ENCODE measurements at places on chromosomes 4 and X.

DNA sequence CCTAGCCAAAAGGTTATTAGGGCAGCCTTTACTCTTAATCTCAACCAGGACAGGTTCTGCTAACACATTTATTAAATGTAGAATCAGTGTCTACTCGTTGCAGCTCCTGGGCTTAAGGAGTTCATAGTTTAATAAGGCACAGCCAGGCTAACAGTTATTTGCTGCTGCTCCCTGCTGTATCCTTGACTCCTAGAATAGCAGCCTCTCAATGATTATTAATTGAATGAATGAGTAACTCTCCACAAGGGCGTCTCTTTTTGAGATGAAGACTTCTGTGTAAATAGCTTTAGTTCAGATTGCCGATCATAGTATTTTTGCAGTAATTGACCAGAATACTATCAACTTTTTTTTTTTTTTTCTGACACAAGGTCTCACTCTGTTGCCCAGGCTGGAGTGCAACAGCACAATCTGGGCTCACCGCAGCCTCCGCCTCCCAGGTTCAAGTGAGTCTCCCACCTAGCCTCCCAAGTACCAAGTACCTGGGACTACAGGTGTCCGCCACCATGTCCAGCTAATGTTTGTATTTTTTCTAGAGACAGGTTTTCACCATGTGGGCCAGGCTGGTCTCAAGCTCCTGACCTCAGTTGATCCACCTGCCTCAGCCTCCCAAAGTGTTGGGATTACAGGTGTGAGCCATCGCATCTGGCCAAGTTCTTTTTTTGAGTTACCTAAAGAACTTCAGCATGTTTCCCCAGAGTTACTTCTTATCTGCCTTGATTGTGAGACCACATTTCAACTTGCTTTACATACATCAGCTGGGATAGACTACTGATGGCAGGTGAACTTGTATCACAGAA, 2.9 kb downstream of the UGDH start:
- no peak for DNase-seq

DNA sequence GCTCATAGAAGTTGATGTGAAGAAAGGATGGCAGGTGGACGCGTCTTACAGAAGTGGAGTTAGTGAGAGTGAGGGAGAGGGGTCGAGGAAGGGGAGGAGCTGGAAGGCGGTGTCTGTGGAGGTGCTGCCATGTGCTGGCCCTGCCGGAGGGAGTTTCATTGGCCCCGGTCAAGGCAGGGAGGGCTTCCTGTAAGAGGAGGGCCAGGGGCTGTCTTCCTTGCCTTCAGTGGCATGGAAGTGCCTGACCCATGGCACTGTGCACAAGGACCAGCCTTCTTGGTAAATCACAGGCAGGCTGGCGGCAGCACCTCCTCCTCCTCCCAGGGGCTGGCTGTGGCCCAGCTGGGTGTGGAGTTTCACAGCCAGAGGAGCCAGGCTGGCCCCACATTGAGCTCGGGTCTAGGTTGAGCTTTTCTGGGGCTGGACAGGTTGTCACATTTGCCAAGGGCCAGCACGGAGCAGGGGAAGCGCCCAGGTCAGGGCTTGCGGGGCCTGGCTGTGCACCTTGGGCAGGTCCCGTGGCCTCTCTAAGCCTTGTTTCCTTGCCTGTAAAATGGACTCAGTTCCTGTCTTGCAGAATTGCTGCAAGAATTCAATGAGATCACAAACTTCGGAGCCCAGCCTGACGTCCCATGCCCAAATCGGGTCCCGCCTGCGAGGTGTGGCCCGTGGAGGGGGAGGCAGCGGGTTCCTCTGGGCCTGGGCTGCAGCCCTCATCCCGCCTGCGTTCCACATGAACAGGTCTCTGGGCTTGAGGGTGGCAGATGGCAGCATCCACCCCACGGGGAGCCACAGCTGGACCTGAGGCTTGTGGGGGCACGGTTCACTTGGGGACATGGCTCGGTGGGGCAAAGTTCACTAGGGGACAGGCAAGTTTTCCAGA, 7.0 kb downstream of the HTRA3 start:
- DNase-seq: peak; percentile 66

DNA sequence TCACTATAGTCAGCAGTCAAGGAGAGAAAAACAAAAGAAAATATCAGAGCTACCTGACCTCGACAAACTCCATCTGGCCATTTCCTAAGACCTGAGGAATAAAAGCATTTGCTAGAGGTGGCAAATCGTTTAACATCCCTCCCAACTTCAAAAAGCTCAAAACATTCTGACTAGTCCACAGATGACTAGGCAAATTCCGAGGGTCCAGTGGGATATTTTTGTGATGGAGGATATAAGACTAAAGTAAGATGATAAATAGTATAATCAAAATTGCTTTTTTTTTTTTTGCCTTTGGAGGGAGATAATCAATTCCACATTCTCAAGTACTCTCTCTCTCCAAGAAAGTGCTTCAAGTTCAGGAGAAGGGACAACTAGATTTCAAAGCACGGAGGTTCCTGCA, 119.1 kb upstream of the ETNPPL start:
- DNase-seq: no peak

- DNase-seq: peak; percentile 67
These were observed 231.0 kb downstream of the LDB2 start for GRCh38 chr4:16667464-16667863.

DNA sequence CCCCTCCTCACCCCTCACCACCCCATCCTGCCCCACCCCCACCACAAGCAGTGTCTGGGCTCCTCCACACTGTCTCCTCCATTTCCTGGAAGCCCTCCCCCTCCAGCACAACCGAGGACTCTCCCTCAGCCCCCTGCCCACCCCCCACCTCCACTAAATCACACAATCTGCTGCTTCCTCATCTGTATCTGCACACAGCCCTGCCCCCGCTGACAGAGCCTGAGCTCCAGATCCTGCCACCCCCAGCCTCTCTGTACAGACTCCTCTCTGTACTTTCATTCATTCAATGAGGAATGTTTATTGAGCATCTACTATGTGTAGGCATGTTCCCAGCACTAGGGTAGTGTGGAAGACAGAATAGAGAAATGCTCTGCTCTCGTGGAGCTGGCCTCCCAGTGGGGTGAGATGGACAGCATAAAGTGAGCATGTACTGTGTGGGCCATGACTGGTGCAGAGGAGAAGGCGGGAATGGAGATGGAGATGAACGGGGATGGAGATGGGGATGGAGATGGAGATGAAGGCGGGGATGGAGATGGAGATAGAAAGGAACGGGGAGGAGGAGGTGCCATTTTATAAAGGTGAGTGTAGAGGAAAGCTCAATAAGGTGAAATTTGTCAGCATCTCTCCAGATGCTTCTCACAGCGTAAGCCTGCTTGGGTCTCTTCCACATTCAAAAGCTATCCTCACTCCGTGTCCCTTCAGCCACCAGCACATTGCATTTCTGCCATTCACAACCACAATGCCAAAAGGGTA, 2.5 kb upstream of the PPP2R2C start:
- DNase-seq: no peak

DNA sequence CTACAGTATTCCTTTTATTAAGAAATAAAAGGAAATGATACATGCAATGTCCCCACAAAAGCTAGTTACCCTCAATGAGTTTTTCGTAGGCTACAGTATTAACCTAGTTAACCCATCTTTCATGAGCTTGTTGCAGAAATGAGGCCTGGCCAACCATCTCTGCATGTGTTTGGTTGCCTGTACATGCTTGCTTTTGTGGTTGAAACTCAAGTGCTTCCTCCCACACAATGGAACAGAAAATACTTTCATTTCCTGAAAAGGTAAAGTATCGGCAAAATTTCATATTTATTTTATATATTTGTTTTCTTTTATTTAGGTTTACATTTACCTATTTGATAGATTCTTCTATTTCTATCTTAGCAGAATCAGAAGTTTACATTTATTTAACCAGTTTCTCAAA, 214.6 kb upstream of the FAM241A start:
- DNase-seq: no peak

DNA sequence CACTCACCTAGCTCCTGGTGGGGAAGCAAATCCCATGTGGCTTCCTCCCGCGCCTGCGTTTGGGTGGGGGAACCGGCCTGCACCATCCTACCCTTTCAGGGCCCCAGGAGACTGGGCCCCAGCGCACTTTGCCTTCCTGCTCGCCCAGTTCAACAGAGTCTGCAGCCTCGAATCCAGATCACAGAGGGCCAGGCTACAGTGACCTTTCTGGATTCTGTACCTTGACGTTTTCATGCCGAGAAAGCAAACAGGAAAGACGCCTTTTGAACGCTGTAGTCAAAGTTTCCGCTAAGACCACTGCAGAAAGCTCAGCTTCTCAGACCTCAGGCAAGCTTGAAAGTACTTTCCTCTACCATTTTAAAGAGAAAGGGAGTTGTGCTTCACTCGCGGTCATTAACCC, 7.4 kb upstream of the BEND2 start:
- DNase-seq: no peak

GRCh38 chr4:160848901-160849760, 1314.7 kb downstream of the FSTL5 start:
- no peak for DNase-seq

DNA sequence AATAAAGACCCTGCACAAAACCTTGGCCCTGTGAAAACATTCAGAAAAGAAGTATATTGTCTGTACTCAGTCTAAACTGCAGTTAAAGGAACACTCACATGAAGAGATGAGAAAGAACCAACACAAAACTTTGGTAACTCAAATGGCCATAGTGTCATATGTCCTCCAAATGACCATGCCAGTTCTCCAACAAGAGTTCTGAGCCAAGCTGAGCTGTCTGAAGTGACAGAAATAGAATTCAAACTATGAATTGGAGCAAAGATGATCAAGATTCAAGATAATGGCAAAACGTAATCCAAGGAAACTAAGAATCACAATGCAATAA, 739.3 kb upstream of the NDST4 start:
- DNase-seq: no peak

DNA sequence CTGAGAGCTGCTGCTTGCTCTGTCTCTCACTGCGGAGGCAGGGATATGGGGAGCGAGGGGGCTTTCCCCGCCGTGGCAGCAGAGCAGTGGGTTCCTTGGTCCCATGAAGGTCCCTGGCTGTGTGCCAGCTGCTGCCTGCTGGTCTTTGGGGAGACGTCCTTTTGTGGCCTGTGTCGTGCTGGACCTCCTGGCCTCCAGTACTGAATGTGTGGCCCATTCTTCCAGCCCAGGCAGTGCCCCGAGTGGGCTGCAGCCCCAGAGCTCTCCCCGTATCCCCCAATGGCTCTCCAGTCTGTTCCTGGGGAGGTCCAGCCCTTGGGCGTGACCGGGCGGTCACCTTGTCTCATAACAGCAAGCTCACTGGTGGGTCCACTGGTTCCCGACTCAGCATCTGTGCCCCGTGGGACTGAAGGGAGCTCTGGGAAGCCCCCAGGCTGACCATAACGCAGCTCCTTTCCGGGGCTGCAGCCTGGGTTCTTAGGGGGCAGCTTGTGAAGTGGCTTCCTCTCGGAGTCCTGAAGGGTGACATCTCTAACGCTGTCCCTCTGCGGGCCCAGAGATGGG, 115.6 kb downstream of the SMIM20 start:
- no peak for DNase-seq

DNA sequence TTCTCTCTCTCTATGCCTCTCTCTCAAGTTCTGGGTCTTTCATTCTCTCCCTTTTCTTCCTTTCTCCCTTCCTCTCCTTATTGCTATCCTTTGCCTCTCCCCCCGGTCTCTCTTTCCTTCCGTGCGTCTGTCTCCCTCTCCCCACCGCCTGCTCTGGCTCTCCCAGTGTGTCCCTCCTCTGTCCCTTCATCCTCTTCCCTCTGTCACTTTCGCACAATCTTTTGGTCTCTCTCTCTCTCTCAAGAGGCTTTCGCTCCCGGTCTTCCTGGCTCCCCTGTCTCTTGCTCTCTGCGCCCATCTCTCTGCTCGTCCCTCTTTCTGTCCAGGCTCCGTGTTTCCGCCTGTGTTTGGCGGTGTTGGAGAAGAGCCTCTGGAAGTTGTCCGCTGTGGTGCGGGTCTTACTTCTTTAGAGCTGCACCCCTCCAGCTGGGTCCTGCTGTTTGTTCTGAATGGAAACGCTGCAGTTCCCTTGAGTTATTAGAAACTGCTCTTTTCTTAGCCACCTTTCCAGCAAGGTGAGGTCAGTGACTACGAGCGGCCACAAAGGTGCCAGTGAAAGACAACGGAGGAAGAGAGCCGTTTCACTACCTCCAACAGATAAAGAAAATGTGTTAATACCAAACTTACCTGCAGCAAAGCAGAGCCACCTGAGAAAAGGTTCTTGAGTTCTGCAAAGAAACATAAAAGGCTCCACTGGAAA, 1.1 kb downstream of the BMPR1B start:
- DNase-seq: no peak

DNA sequence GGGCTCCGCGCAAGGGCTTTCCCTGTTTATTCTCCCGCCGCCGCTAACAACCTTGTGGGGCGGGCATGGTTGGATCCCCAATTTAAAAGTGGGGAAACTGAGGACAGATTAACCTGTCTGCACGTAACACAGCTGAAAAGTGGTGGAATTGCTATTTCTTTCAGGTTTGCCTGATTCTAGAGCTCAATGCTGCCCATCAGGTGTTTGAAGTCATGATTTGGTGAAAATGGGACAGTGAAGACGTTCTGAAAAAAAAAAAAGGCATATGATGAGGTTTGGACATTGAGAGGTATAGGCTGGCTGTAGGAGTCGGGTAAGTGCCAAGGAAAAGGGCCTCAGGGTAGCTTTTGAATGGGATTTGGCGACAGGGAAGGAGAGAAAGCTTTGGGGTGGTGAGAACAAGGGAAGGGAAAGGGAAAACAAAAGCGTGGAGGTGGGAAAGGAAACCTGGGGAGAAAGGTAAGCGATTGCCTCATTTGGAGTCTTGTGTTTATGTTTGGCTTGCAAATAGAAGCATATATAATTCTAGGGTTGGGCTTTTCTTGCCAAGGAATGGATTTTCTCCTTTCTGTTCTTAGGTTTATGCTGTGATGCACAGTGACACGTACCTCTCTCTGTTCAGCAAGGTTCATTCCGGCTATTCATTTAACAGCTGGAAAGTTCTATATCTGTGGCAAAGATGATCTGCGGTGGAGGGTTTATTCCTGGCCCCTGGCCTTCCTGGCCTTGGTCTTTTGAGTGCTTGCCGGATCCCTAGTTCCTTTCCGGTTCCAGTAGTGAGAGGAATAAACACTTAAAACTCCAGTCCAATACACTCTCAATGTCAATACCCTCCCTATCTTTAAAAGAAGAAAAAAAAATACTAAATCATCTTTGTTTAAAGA, 2.4 kb upstream of the STIM2 start:
- no peak for DNase-seq

DNA sequence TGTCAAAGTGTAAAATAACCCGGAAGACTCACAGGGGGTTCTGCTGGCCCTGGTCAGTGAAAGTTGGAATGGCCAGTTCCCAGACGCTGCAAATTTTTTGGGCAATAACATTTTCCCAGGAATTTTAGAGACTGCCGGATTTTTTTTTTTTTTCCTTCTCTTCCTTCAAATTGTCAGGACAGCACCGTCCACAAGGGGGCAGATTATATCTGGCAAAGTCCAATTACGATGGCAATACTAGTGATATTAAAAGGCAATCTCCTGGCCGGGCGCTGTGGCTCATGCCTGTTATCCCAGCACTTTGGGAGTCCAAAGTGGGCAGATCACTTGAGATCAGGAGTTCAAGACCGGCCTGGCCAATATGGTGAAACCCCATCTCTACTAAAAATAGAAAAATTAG, 20.5 kb downstream of the SLC25A5 start:
- DNase-seq: peak; percentile 38
